ENCODE measurements at places on chromosomes 11 and 22. TPM values are rescaled to one million over a fixed set of nuclear protein-coding genes. Genes with fewer than 3 reads are reported as not detected.

The OR51I1 gene
- total RNA-seq = not detected

DNA sequence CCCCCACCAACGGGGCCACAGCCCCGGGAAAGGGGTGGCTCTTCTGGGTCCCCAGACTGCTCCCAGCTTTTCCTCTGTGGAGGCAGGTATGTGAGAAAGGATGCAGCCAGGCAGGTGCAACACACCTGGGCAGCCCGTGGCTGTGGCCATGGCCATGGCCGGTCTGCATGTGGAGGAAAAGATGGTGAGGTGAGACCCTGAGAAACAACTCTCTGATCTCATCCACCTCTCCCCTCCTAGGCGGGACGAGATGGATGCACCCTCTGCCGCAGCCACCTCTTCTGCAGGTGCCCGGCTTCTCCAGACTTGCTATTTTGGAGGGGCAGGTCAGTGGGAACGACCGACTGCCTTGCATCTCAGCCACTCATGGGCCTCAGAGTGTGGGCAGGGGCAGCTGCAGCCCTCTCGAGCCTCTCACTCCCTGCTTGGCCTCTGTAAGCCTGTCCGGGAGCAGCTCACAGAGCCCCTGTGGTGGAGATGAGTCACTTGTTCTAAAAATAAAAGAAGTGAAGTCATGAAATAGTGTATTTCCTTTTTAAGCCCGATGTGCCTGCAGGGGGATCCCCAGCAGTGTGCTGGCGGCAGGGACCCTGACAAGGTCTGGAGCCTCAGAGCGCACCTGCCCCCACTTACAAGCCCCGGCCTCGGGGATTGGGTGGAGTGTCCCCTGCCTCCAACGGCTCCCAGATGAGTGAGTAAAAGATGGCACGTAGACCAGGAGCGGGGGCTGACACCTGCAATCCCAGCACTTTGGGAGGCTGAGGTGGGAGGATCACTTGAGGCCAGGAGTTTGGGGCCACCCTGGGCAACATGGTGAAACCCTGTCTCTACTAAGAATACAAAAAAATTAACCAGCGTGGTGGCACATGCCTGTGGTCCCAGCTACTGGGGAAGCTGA is 10.7 kb downstream of the SMIM38 start:
- H3K27me3 ChIP-seq = no peaks in the 10 kb centered on the region
- peaks cover 12% of the 10 kb centered on the region for H3K4me1 ChIP-seq
- H3K36me3 ChIP-seq = no peaks in the 10 kb centered on the region
- H3K27ac ChIP-seq = peak overlapping the region; percentile 18

GRCh38 chr11:14582793-14583192 is 60.8 kb upstream of the PDE3B start:
- peaks cover 34% of the 10 kb centered on the region for H3K4me1 ChIP-seq
- H3K27ac ChIP-seq = peak overlapping the region; percentile 57
- H3K4me3 ChIP-seq = no peak overlapping the region

- H3K27me3 ChIP-seq = no peaks in the 10 kb centered on the region
- peaks cover 98% of the 10 kb centered on the region for H3K4me1 ChIP-seq
- DNase-seq = no peak
Observed at GRCh38 chr22:21945453-21946261, 7.0 kb downstream of the PPM1F start.

GRCh38 chr11:65416841-65417701 is 5.5 kb upstream of the NEAT1 start:
- H3K4me1 ChIP-seq = peaks cover 65% of the 10 kb centered on the region
- no peak for DNase-seq
- H3K27ac ChIP-seq = peak overlapping the region; percentile 99
- peaks cover 20% of the 10 kb centered on the region for H3K36me3 ChIP-seq
- no peaks in the 10 kb centered on the region for H3K27me3 ChIP-seq

GRCh38 chr22:30396871-30397655 is at the start of gene SEC14L2:
Gene SEC14L2, plus strand, starts transcription at chr22:30397018. Its CDS starts 99 bp downstream, at chr22:30397117.
- H3K27ac ChIP-seq = peak within 1 kb of the TSS; percentile 80
- H3K4me1 ChIP-seq = peaks cover 36% of the 10 kb centered on the region
- H3K36me3 ChIP-seq = no peaks in the 10 kb centered on the region
- H3K27me3 ChIP-seq = no peaks in the 10 kb centered on the region
- peak within 1 kb of the TSS; percentile 81 for H3K4me3 ChIP-seq
- DNase-seq = no peak

DNA sequence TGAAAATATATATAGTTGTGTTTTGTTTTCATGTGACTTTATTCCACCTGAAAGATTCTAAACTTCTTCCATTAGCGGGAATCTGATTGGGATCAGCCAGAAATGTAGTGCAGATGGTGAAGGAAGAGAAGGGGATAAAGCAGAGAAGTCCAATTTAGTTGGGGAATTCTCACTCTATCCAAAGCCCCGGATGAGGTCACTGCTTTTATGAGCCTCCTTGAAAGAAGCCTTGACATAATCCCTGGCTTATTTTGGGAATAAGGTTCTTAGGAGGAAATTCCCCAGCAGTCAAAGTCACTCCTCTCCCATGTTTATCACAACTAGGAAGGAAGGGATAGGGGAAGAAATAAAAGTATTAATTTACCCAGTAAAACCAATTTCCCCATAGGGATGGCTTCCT is 41.1 kb downstream of the OSBP start:
- H3K27me3 ChIP-seq = no peaks in the 10 kb centered on the region
- no peaks in the 10 kb centered on the region for H3K4me1 ChIP-seq
- H3K36me3 ChIP-seq = peaks cover 53% of the 10 kb centered on the region
- no peak overlapping the region for H3K4me3 ChIP-seq

- no peak for DNase-seq
- H3K27ac ChIP-seq = peak overlapping the region; percentile 32
- H3K27me3 ChIP-seq = no peaks in the 10 kb centered on the region
- H3K4me3 ChIP-seq = no peak overlapping the region
Observed at GRCh38 chr22:23834793-23835483, 3.9 kb downstream of the DERL3 start.

- peak overlapping the region; percentile 84 for H3K27ac ChIP-seq
- H3K27me3 ChIP-seq = no peaks in the 10 kb centered on the region
- DNase-seq = no peak
Observed at GRCh38 chr22:24592058-24592850, 619 bp downstream of the LRRC75B start.

DNA sequence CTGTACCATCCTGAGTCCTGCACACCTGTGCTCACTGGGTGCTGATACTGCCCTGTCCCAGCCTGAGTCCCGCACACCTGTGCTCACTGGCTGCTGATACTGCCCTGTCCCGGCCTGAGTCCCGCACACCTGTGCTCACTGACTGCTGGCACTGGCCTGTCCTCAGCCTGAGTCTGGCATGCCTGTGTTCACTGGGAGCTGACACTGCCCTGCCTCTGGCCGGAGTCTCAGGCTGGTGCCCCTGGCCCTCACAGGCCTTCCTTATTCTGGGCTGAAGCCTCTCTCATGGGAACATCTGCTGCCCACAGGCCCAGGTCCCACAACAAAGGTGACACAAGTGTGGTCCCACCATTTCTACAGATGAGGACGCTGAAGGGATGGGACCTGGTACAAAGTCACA is 115.1 kb downstream of the MPPED1 start:
- no peak overlapping the region for H3K27ac ChIP-seq
- H3K27me3 ChIP-seq = no peaks in the 10 kb centered on the region
- DNase-seq = no peak
- H3K36me3 ChIP-seq = no peaks in the 10 kb centered on the region

DNA sequence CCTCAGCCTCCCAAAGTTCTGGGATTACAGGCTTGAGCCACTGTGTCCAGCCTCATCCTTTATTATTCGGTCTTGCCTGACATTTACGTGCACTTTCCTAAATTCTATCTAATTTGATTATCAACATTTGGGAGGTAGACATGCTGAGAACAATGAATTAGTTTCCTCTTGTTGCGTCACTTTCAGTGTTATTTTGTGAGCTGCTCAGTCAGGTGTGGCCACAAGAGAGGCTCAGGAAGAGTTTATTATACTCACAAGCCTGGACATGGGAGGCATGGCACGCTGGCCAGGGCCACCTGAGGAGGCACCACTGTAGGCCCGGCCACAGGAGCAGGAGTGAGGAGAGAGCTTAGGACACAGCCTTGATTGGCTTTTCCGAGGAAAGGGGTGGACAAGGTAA is 59.7 kb upstream of the RBFOX2 start:
- no peak for DNase-seq
- no peaks in the 10 kb centered on the region for H3K36me3 ChIP-seq
- no peak overlapping the region for H3K4me3 ChIP-seq
- no peaks in the 10 kb centered on the region for H3K4me1 ChIP-seq
- H3K27ac ChIP-seq = no peak overlapping the region

Measured in esophagus muscularis mucosa (tissue), 4 donors.